Breast epithelium (tissue), 4 donors: ENCODE measurements at places on chromosomes 11 and 22.

- DNase-seq, result no peak
These were observed 10.4 kb upstream of the GRAMD4 start for GRCh38 chr22:46609724-46610201.

GRCh38 chr11:32071811-32072210 is 19.1 kb upstream of the RCN1 start:
- no peak for DNase-seq

DNA sequence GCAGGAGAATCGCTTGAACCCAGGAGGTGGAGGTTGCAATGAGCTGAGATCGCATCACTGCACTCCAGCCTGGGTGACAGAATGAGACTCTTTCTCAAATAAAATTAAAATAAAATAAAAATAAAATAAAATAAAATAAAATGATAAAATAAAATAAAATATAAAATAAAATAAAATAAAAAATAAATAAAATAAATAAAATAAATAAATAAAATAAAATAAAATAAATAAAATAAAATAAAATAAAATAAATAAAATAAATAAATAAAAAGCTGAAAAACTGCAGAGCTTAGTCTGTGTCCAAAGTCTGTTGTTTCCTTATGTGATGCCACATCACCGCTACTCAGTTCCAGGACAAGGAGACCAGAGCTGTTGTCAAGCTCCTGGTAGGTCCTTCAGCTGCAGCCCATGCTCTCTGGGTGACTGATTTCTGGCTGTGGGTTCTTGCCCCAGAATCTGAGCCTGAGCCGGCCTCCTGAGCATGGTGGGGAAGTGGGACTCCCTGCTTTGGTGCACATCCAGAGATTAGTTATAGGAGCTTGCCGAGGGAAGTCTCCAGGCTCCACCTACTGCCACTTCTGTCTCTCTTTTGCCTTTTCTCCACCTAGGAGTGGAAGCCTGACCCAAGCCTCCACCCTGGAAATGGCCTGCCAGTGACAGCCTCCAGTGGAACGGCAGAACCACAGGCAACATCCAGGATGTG is 31.3 kb upstream of the ADA2 start:
- DNase-seq, result no peak

GRCh38 chr11:86443415-86443814 is 68.7 kb downstream of the CCDC81 start:
- DNase-seq, result no peak

GRCh38 chr11:57804466-57804865 is 42.9 kb downstream of the CTNND1 start:
- no peak for DNase-seq

DNA sequence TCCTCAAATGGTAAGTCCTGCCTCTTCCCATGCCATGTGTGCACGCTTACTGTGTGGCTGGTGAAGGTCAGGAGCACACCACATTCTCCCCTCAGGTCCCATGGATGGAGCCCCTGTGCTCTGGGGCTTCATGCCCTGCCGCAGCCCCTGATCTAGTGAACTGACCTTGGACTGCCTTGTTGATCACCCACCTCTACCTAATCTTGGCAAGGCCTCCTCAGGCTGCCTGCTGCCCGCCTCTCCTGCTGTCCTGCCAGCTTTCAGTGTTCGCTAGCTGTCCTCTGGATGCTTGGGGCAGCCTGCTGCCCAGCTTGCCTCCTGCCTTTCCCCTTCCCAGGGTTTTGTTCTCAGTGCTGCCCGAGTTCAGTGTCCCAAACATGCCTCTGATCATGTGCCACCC is 38.1 kb downstream of the CABIN1 start:
- no peak for DNase-seq

- no peak for DNase-seq
These were observed 42.8 kb downstream of the TRIOBP start for GRCh38 chr22:37739611-37740049.

GRCh38 chr22:18906896-18907295 is 776 bp downstream of the DGCR6 start:
- no peak for DNase-seq

GRCh38 chr11:93585758-93586157 is 42.6 kb upstream of the SMCO4 start:
- no peak for DNase-seq

DNA sequence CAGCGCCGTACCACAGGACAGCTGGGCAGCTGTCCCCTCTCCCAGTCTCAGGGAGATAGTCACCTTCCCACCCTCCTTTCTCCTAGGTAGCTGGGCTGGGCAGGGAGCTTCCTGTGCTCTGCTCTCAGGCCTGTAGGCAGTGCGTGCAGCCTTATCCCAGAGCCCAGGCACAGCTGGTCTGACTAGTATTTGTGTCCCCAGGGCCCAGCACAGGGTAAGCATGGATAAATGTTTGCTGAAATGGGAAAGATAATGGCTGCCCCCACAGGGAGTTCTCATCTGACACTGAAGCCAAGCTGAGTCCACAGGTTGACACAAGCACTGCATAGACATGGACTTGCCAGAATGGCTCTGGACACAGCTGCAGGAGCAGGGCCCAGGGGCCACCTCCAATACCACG is 9.8 kb downstream of the SLC15A3 start:
- DNase-seq, result no peak
